ENCODE measurements at places on chromosomes 2 and 18. TPM values are rescaled to one million over a fixed set of nuclear protein-coding genes. Genes with fewer than 3 reads are reported as not detected.

MROH2A gene
- not detected for polyA plus RNA-seq

OTOF gene
- 0.07 TPM for polyA plus RNA-seq

GKN1 gene
- 0.75 TPM for polyA plus RNA-seq

- DNase-seq, result peak; percentile 91
- peak overlapping the region; percentile 53 for H3K27ac ChIP-seq
Observed at GRCh38 chr2:26723991-26724750, 31.6 kb downstream of the KCNK3 start.

DNA sequence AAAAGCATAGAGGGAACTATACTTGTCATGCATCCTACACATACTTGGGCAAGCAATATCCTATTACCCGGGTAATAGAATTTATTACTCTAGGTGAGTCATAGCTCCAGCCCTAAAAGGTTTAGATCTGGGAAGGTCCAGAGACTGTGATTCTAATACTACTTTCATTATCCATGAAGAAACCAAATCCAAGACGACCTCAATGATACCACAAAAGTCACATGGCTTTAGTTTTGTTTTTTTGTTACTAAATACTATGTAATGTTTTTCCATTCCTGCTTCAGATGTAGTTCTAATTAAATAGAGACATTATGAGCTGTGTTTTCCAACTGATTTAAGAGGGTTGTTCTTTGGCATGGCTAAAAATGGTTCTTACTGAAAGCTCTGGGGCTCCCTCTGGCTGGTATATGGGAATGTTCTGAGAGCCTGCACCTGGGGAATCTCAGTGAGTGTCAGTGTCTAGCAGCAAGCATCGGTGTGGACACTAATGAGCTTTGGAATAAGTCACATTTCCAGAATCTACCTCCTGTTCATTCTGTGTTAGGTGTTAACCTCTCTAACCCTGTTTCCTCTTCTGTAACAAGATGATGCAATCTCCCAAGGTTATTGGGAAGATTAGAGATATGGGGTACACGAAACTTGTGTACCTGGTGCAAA, 20.5 kb upstream of the IL1RL2 start:
- peaks cover 9% of the 10 kb centered on the region for H3K4me1 ChIP-seq
- H3K4me3 ChIP-seq, result no peak overlapping the region
- no peak overlapping the region for H3K27ac ChIP-seq
- DNase-seq, result no peak
- no peaks in the 10 kb centered on the region for H3K27me3 ChIP-seq

GRCh38 chr2:45572979-45573378, 38.1 kb downstream of the SRBD1 start:
- peaks cover 4% of the 10 kb centered on the region for H3K36me3 ChIP-seq
- H3K27me3 ChIP-seq, result no peaks in the 10 kb centered on the region
- H3K4me1 ChIP-seq, result no peaks in the 10 kb centered on the region
- H3K27ac ChIP-seq, result no peak overlapping the region
- no peak for DNase-seq

DNA sequence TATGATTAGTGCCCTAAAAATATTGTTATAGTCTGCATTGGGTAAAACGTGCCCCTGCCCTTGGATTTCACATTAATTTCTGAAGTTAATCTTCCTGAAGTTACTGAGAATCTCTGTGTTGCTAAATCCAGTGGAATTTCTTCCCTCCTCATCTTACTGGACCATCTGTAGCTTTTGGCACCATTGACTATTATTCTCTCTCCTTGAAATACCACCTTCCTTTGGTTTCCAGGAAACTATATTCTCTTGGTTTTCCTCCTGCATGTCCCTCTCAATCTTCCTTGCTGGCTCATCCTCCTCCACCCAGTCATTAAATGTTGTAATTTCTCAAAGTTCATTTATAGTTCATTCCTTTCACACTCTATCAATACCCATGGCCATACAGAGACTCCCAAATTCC, 110.6 kb upstream of the SLC35G4 start:
- no peaks in the 10 kb centered on the region for H3K4me1 ChIP-seq
- no peaks in the 10 kb centered on the region for H3K27me3 ChIP-seq
- no peak overlapping the region for H3K4me3 ChIP-seq
- no peak for DNase-seq

SAG gene
- not detected for polyA plus RNA-seq

IFIH1 gene
- polyA plus RNA-seq, result 8.5 TPM

GRCh38 chr2:73043276-73043675, 28.2 kb downstream of the SFXN5 start:
- no peak overlapping the region for H3K4me3 ChIP-seq
- H3K27ac ChIP-seq, result no peak overlapping the region
- no peaks in the 10 kb centered on the region for H3K27me3 ChIP-seq
- H3K4me1 ChIP-seq, result no peaks in the 10 kb centered on the region

DNA sequence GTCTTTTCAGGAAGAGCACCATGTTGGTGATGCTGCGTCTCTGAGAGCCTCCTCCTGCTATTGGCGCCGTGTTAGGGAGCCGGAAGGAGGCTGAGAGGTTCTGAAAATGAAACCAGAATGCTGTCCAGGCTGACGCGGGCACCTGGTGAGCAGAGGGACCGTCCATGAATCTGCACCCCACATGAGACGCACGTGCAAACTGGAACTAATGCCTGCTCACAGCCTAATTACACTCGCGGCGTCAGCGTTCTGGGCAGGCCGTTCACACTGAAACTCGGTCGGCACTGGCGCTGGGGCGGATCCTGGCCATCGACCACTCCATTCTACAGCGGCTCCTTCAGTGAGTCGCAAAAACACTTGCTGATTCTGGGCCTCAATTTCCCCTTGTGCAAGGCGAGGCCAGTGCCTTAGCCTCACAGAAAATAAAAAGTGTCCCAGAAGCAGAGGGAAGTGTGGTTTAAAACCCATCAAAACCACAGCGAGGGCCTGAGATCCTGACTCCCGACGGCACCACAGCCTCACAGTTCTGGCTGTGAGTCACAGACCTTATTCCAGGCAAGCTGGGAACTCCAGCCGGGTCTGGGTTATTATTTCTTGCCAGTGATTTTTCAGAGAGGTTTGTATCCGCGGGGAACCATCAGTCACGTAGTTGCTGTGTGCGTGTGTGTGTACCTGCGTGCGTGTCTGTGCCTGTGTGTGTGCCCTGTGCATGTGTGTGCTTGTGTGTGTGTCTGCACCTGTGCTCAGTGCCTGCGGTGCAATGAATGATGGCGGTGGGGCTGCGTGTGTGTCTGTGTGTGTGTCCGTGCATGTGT, 49.1 kb upstream of the CTDP1 start:
- no peak overlapping the region for H3K27ac ChIP-seq
- H3K27me3 ChIP-seq, result peaks cover 3% of the 10 kb centered on the region
- H3K4me3 ChIP-seq, result no peak overlapping the region
- H3K4me1 ChIP-seq, result no peaks in the 10 kb centered on the region
- no peaks in the 10 kb centered on the region for H3K36me3 ChIP-seq

GRCh38 chr2:174344716-174345461, 10.1 kb downstream of the SP9 start:
- no peaks in the 10 kb centered on the region for H3K36me3 ChIP-seq
- no peak overlapping the region for H3K27ac ChIP-seq
- no peak overlapping the region for H3K4me3 ChIP-seq
- peaks cover 14% of the 10 kb centered on the region for H3K4me1 ChIP-seq

- peak overlapping the region; percentile 35 for H3K27ac ChIP-seq
- peaks cover 8% of the 10 kb centered on the region for H3K4me1 ChIP-seq
- H3K4me3 ChIP-seq, result peak overlapping the region; percentile 42
- H3K36me3 ChIP-seq, result no peaks in the 10 kb centered on the region
- DNase-seq, result no peak
Observed at GRCh38 chr2:64918220-64918886, 70.8 kb upstream of the SLC1A4 start.

DNA sequence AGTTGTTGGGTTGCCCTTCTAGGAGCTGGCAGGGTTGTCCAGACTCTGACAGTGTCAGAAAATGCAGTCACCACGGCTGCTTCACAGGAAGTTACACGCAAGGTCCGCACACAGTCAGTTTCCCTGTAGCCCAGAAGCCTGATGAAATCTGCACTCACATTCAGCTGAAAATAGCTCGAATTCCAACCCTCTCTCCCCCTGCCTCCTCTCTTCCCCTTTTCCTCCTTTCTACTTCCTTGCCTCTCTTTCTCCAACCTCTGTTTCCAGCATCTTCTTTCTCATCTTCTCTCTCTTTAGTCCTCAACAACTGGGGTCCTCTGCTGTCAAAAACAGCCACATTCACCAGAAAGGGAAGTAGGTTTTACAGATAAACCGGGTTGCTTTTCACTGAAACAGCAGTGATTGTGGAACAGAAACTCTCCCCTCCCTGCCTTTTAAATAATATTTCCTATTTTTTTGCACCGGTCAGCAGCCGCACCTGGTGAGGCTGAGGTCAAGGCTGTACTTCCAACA, 69.3 kb downstream of the BCL11A start:
- H3K27me3 ChIP-seq, result no peaks in the 10 kb centered on the region
- peaks cover 11% of the 10 kb centered on the region for H3K4me1 ChIP-seq
- no peak for DNase-seq
- H3K27ac ChIP-seq, result no peak overlapping the region
- no peak overlapping the region for H3K4me3 ChIP-seq

- no peaks in the 10 kb centered on the region for H3K27me3 ChIP-seq
- no peaks in the 10 kb centered on the region for H3K4me1 ChIP-seq
- H3K36me3 ChIP-seq, result no peaks in the 10 kb centered on the region
Observed at GRCh38 chr18:55314031-55314430, 274.0 kb downstream of the TCF4 start.

DNA sequence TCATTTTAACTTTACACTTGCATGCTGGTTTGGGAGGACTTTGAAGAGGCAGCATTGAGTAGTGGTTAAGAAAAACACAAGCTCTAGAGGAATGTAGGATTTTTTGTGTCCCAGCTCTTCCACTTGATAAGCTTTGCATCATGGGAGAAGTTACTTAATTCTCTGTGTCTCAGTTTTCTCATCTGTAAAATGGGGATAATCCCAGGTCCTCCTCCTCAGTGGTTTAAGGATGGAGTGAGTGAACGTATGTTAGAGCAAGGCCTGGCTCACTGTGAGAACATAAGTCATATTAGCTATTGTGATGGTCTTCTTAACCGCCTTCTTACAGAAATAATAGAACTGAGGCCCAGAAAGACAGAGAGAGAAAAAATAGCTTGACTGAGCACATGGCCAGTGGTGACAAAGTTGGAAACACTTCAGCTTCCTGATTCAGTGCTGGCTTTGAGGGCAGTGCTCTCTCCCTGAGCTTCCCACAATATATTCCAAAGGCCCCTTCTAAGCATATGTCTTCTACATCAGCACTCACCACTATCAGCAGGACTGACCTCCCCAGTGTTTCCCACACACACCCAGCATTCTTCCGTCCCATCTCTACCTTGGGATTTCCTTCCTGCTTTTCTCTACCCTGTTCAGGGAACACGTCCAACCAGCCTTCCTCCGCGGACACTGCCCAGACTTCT, 214.9 kb upstream of the TNP1 start:
- DNase-seq, result no peak
- no peaks in the 10 kb centered on the region for H3K36me3 ChIP-seq
- H3K27ac ChIP-seq, result no peak overlapping the region
- H3K4me3 ChIP-seq, result no peak overlapping the region
- H3K4me1 ChIP-seq, result no peaks in the 10 kb centered on the region

GRCh38 chr2:240203031-240203787, 62.8 kb upstream of the OTOS start:
- H3K4me1 ChIP-seq, result no peaks in the 10 kb centered on the region
- no peaks in the 10 kb centered on the region for H3K27me3 ChIP-seq
- H3K36me3 ChIP-seq, result no peaks in the 10 kb centered on the region
- no peak for DNase-seq
- no peak overlapping the region for H3K27ac ChIP-seq
- H3K4me3 ChIP-seq, result no peak overlapping the region

GRCh38 chr2:187936228-187936627, 355.4 kb upstream of the GULP1 start:
- H3K27ac ChIP-seq, result no peak overlapping the region
- no peak for DNase-seq
- no peaks in the 10 kb centered on the region for H3K4me1 ChIP-seq
- H3K36me3 ChIP-seq, result no peaks in the 10 kb centered on the region
- H3K4me3 ChIP-seq, result no peak overlapping the region

DNA sequence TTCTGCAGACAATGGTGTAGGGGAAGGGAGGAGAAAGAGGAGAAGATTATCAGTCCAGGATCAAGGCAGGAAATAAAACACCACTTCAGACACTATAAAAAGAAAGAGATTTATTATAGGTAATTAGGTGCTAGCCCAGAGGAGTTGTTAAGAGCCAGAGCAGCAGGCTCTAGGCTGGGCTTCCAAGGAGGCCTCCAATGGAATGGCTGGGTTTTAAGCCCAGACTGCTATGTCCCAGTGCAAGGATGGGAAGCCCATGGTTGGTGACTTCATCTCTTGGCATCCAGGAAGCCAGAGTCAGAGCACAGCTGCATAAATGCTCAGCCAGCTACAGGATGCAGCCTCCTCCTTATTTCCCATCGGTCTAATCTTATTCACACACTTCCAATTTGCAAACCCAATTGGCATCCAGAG, 95.6 kb downstream of the LAMA3 start:
- no peak overlapping the region for H3K4me3 ChIP-seq
- no peak overlapping the region for H3K27ac ChIP-seq
- no peaks in the 10 kb centered on the region for H3K27me3 ChIP-seq
- H3K4me1 ChIP-seq, result no peaks in the 10 kb centered on the region
- no peaks in the 10 kb centered on the region for H3K36me3 ChIP-seq

DNA sequence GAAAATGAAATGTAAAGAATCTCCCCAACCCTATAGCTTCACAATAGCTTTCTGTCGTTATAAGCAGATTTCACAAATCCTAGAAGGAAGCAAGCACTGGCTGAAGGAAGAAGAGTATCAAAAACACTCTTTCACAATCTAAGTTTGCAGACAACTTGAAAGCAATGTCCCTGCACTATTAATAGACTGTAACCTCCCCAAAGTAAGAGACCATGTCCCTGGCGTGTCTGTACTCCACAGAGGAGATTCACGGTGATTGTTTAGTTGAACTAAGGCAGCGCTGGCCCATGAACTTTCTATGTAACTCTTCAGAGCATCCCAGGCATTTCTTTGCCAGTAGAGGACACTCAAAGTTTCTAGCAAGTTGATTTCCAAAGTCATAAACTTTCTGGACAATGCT, 128.0 kb upstream of the HNRNPA3 start:
- no peaks in the 10 kb centered on the region for H3K27me3 ChIP-seq
- no peaks in the 10 kb centered on the region for H3K4me1 ChIP-seq
- H3K36me3 ChIP-seq, result no peaks in the 10 kb centered on the region
- H3K4me3 ChIP-seq, result no peak overlapping the region
- DNase-seq, result no peak

DNA sequence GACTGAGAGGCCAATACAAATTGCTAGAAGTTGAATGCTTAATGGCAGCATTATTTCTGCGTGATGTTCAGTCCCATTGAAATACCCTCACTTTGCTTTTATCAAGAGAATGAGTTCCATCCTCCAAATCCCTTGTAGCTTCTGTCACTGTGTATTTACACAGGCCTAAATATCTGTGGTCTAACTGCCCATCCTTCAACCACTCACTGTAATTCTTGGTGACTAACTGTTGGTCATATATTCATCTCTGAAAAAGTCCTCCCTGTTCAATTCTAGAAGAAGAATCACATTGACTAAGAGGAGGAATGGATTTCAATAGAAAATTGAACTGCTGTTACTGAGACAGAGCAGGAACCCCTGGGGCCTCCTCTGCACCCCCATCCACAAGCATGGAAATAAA, 74.2 kb upstream of the L3MBTL4 start:
- H3K4me3 ChIP-seq, result no peak overlapping the region
- no peaks in the 10 kb centered on the region for H3K36me3 ChIP-seq
- no peak overlapping the region for H3K27ac ChIP-seq
- no peak for DNase-seq
- H3K4me1 ChIP-seq, result no peaks in the 10 kb centered on the region
- no peaks in the 10 kb centered on the region for H3K27me3 ChIP-seq

GRCh38 chr2:230202430-230203109, 17.2 kb downstream of the SP110 start:
- H3K27me3 ChIP-seq, result no peaks in the 10 kb centered on the region
- H3K4me1 ChIP-seq, result no peaks in the 10 kb centered on the region
- no peak overlapping the region for H3K4me3 ChIP-seq
- H3K36me3 ChIP-seq, result no peaks in the 10 kb centered on the region
- H3K27ac ChIP-seq, result no peak overlapping the region
- no peak for DNase-seq

SIX3 gene
- 1.7 TPM for polyA plus RNA-seq

AMER3 gene
- polyA plus RNA-seq, result 2.1 TPM

Measured in pancreas (tissue), 10 donors.